NCI-H446 treated with DMSO at 0.1 percent for 48 hours (cell line): ENCODE measurements at places on chromosomes 2 and 18.

DNA sequence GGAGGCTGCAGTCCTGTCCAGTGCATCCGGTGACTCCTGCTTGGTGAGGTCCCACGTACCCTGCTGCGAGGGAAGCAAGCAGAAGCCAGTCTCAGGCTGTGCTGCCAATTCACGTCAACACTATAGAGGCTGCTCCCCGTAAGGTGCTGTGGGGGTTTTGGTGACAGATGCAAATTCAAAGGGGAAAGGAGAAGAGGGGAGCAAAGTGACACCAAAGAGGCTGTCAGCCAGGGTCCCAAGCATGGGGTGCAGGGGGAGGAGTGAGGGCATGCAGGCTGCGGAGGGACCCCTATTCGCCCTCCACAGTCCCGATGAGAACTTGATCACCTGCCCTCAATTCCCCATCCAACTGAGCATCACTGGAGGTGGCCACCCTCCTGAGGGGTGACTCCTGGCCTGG, 179.4 kb upstream of the HS6ST1 start:
- DNase-seq: no peak

- no peak for DNase-seq
These were observed 329.3 kb downstream of the LRRTM4 start for GRCh38 chr2:77192811-77193289.

DNA sequence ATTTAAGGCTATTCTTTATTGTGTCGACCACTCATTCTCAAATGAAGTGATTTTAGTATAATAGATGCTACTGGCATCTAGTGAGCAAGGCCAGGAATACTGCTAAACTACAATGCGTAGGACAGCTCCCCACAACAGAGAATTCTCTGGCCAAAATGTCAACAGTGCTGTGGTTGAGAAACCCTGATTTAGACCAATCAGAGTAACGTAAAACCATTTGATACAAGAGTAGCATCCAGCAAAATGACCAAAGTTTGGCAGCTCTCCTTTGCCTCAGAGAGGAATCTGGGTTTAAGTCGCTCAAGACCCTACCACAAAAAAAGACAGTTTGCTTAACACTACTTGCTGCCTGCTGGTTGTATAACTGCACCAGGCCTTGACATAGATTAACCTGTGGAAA, 37.0 kb upstream of the TTN start:
- DNase-seq: no peak

- no peak for DNase-seq
These were observed 285.4 kb downstream of the ZNF521 start for GRCh38 chr18:25066516-25066915.

- no peak for DNase-seq
These were observed 5.6 kb downstream of the KLF7 start for GRCh38 chr2:207160115-207160514.

- no peak for DNase-seq
These were observed 10.3 kb upstream of the DYTN start for GRCh38 chr2:206728277-206729199.

- no peak for DNase-seq
These were observed 791.3 kb downstream of the PLCL1 start for GRCh38 chr2:198595721-198596120.

DNA sequence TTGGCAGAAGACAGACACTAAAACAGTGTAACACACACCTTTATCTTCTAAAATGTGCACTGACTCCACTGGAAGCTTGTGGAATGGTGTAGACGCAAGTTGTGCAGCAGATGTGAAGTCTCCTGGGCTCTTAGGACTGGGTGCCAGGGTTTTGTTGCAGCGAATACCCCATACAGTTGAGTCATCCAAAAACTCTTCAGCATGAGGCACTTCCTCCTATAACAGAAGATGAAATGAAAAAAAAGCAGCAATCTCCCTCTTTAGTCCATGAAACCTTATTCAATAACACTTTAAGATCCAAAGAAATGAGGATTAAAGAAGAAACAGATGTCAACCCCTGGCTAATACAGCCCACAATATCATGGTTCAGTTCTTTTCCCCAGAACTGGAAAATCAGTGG, 22.2 kb downstream of the BUB1 start:
- DNase-seq: no peak

DNA sequence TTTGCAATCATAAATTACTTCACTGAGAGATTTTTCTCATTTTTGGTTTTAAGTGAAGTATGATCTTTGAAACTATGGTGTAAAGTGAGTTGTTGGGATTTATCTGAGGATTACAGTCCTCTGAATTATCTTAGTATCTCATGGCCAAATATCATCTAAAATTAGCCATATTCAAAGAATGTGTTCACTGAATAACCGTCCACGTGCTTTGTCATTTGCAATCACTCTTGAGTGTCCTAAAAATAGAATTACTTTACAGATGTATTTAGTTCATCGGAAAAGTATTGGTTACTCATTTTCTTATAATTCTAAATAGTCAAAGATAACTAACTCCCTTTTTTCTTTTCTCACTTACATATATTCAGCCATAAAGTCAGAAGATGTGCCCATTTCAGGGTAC, 141.2 kb downstream of the RTN4 start:
- no peak for DNase-seq
